ENCODE measurements at places on chromosomes 16 and 17.

GRCh38 chr17:30558686-30559545 is 81.7 kb downstream of the GOSR1 start:
- no peak for DNase-seq

- DNase-seq = no peak
Observed at GRCh38 chr16:70151941-70152509, 21.6 kb upstream of the CLEC18C start.

- DNase-seq = no peak
Observed at GRCh38 chr17:5247621-5248020, 13.0 kb upstream of the SCIMP start.

DNA sequence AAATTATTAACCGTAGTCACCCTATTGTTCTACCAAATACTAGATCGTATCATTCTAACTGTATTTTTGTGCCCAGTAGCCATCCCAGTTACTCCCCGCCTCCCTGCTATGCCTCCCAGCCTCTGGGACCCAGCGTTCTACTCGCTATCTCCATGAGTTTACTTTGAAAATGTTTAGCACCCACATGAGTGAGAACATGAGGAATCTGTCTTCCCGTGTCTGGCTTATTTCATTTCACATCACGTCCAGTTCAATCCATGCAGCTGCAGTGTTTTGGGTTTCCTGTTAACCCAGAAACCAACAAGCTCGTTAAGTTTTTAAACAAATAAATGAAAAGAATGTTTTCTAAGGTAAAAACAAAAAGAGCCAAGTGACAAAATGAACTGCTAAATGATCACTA is 82.1 kb downstream of the VPS53 start:
- DNase-seq = no peak

GRCh38 chr16:52184336-52184735 is 362.6 kb downstream of the TOX3 start:
- DNase-seq = no peak

GRCh38 chr16:80417706-80418271 is 123.0 kb upstream of the DYNLRB2 start:
- no peak for DNase-seq

DNA sequence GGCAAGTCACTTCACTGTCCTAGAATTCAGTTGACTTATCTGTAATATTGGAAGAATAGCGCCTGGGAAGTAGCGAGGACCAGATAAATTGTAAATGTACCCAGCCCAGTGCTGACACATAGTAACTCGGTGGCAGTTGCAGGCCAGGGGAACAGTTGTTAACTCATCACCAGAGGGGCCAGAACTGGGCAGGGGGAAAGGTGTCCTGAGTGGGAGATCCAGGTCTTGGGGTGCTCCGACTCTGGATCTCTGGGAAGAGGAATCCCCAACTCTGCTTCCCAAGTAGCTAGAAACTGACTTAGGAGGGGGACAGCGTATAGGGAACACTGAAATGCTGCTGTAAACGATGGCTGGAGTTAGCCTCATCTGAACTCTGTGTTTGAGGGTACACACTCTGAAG is 23.0 kb downstream of the BCL7C start:
- no peak for DNase-seq

GRCh38 chr16:23186171-23186570 is 3.6 kb downstream of the SCNN1G start:
- no peak for DNase-seq

DNA sequence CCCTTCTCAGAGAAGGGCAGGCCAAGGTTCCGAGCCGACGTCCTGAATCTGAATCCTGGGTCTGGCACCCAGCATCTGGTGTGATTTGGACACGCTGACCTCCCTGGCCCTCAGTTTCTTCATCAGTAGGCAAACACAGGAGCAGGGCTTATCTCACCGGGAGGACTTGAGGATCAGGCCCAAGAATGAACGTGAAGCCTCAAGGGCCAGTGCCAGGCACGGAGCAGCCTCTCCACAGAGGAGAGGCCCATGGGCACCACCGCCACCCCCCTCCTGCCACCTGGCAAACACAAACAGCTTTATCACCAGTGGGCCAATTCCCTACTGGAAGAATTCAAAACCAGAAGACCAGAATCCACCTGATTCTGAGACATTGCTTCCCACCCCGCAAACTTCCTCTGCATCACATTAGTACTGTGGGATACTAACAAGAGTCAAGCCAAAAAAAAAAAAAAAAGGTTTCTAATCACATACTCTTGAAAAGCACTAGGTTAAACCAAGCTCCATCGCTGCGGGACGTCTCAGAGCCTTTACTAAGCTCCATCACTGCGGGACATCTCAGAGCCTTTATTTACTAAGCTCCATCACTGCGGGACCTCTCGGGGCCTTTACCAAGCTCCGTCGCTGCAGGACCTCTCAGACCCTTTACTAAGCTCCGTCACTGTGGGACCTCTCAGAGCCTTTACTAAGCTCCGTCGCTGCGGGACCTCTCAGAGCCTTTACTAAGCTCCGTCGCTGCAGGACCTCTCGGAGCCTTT is 68.0 kb upstream of the DOC2B start:
- DNase-seq = no peak

GRCh38 chr16:54846766-54847165 is 83.9 kb upstream of the IRX5 start:
- DNase-seq = no peak

- no peak for DNase-seq
Observed at GRCh38 chr17:16374146-16374938, 6.5 kb upstream of the UBB start.

DNA sequence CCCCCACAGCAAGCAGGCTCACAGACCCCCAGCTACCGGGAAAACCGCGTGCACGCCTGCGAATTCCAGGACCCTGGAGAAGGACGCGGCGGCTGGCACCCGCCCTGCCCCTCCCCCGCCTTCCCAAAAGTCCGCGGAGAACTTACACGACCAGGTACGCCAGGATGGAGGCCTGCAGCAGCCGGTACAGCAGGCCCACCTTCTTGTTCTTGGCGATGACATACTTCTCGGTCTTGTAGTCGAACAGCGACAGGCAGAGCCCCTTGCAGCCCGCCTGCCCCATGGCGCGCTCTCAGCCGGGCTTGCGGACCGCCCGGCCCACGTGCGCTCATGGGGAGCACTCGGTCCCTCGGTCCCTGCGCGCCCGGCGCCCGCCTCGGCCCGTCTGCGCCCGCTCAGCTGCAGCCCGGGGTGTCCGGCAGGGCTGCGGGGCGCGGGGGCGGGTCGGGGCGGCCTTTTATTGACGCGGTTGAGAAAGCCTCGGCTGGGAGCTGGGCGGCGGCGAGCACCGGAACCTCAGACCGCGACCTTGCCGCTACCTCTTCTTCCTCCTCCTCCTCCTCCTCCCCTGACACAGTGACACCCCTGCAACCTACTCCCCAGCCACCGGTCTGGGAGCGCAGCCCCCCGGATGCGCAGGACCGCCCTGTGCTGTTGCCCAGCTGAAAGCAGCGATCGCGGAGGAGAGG is at the start of gene P2RX5:
TSS of gene P2RX5 (minus strand) at position 433 of the 689 bp plus-strand sequence. CDS start at position 283, 150 bp downstream.
- DNase-seq = peak; percentile 23

DNA sequence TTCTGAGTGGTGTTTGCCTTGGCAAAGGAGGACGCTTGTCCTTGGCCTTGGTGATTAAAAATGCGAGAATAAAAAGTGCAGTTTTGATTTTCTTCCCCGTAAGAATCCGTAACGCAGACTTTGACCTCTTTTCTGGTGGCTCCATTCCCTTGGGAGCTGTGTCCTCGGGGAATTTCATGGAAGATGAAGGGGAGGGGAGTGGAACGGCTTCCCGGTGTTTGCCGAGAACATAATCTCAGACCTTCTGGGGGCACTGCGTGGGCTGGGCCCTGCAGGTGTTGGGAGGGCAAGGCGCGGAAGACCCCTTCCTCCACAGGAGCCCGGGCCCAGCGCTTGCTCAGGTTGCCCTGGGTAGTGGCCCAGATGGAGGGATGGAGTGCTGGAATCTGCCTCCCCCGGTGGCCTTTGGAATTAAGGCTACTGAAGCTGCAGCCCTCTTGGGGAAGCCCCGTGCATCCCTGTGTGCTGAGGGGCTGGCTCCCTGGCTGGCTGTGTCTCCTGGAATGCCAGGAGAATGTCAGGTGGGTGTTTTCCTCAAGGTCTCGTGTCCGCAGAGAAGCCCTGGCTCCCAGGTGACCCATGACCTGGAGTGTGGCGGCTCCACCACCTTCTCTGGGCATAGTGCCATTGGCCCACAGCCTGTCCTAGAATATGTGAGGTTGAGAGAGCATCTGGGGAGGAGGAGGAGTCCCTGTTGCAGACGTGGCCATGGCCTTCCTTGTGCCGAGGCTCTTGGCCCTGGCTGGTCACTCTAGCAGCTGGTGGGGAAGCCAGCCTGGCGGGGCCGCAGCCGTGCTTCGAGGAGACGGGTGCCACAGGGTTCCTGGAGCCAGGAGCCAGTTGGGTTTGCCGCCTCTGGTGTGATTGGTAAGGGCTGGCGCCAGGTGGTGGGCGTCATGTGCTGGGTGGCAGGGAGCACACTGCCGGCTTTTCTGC is 3.1 kb downstream of the BAIAP2 start:
- no peak for DNase-seq

DNA sequence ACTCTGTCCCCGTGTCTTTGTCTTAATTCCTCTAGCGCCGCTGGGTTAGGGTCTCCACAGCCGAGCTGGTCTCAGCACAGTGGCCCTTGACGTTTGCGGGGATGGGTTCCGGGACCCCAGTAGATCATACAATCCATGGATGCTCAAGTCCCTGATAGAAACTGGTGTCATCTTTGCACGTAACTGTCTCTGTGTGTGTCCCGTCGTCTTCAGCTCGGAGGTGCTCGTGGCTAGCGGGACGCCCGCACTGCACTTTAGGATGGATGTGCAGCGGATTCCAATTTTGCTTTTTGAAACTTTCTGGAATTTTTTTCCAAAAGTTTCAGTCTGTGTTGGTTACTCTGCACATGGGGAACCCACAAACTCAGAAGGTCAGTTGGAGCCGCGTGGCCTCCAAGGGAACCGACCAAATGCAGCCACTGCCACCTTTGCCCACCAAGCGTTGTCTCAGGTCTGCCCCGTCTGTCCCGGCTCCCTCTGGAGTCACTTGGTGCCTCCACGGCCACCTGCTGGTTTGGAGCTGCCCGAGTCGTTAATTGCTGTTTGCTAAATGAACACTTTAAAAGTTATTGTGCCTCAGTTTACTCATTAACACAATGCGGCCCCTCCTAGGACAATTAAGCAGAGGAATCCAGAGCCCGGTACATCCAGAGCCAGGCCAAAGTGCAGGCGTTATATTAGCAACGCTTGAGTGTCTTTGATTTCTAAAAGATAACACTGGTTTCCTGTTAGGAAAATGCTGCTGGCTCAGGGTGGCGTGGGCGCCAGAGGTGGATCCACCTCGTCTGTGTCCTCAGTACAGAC is 5.3 kb upstream of the DPEP1 start:
- no peak for DNase-seq

GRCh38 chr17:47708312-47708863 is 14.4 kb downstream of the TBKBP1 start:
- DNase-seq = no peak

DNA sequence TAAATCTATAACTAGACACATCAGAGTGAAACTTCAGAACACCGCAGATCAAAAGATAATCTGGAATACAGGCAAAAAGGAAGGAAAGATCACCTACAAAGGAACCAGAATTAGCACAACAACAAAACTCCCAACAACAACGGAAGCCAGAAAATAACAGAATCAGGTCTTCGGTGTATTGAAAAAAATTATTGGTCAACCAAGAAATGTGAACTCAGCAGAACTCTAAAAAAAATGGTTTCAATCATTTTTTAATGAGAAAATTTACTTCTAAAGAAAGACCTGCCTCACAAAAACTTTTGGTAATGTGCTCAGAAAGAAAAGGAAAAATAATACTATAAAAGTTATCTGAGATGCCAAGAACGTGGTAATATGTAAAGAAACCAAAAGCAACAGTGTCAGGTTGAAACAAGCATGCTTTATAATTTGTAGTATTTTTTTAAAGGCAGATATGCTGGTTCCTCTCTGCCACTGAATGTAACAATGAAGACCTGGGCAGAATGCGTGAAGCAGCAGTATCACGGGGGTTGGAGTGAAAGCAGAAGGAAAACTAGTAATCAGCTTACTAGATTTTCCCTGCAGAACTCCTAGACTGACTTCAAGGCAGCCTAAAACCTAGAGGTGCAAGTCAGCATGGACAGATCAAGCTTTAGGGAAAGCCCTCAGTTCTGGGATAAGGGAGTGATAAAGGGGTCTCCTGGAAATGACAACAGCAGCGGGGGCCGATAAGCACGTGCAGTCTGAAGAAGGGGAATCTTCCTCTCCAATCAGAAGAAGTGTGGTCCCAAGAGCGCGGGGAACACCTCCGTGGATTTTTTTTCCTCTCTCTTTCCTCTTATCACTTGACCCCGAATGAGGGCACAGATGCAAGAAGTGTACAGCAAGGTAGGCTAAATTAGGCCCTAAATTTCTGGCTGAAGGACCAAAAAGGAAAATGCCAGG is 80.9 kb upstream of the TEKT1 start:
- DNase-seq = no peak

GRCh38 chr16:31064882-31065461 is 9.1 kb downstream of the ZNF668 start:
- DNase-seq = no peak

GRCh38 chr16:72743011-72743761 is 304.7 kb downstream of the ZFHX3 start:
- no peak for DNase-seq

DNA sequence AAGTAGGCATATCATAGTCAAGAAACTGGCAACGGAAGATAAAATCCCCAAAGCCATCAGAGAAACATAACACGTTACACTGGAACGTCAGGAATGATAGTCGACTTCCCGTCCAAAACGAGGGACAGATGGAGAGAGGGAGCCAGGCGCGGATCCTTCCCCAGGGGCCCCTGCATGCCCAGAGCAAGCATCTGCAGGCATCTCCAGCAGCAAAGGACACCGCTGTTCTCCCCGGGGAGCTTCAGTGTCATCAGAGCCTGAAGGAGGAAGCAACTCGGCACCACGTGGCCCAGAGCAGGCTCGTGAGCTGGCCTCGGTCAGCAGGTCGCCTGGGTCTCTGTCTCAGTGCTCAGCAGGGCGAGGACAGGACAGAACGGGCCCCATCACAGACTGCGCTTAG is 50.1 kb downstream of the LMF1 start:
- no peak for DNase-seq

DNA sequence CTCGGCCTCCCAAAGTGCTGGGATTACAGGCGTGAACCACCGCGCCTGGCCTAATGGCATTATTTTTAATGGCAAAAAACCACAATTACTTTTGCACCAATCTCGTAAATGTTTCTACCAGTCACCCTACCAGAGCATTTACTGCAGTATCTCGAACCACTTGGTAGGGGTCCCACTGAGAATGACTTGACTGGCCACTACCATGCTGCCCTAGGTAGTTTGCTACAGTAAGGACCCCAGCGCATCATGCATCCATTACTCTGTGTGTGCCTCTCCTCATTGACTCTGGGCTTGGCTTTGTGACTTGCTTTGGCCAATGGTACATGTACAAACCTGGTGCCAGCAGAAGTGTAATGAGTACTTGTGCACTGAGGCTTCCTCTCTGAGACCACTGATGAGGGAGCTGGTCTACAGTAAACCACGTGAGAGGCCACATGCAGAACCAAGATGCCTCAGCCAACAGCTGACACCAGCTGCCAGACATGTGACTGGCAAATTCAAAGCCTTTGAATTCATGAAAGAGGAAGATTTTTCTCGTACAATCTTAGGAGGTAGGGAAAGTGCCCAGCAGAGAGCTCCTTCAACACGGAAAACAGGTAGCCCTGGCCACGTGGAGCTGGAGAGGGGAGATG is 421.7 kb upstream of the C16orf82 start:
- no peak for DNase-seq

- DNase-seq = peak; percentile 44
Observed at GRCh38 chr16:87324411-87325275, 7.5 kb upstream of the C16orf95 start.

All from naive thymus-derived CD8-positive, alpha-beta T cell (primary cell).